ENCODE measurements at places on chromosomes 6 and 20. TPM values are rescaled to one million over a fixed set of nuclear protein-coding genes. Genes with fewer than 3 reads are reported as not detected.

DNA sequence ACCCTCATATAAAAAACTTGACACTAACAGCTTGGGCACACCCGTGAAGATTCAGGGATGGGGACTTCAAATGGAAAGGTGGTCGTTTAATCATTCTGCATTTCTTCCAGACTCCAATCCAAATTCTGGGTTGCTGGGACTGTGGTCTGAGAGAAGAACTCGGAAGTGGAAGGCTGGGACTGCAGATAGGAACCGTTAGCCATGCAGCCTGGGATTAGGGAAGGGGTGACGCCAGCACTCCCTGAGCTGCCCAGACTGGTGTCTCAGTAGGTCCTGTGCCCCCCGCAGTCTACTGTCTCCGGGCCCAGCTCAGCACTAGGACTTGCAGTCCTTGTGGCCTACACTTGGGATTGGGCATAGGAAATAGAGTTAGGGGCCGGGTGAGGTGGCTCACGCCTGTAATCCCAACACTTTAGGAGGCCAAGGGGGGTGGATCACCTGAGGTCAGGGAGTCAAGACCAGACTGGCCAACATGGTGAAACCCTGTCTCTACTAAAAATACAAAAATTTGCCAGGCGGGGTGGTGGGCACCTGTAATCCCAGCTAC, 511 bp upstream of the CLIC1 start:
- DNase-seq, result no peak

GRCh38 chr6:139173172-139173571, 38.3 kb downstream of the HECA start:
- DNase-seq, result no peak

GRCh38 chr20:14744723-14745122, 407.3 kb upstream of the FLRT3 start:
- DNase-seq, result no peak

ARMC2 gene
- 1.5 TPM for total RNA-seq

DNA sequence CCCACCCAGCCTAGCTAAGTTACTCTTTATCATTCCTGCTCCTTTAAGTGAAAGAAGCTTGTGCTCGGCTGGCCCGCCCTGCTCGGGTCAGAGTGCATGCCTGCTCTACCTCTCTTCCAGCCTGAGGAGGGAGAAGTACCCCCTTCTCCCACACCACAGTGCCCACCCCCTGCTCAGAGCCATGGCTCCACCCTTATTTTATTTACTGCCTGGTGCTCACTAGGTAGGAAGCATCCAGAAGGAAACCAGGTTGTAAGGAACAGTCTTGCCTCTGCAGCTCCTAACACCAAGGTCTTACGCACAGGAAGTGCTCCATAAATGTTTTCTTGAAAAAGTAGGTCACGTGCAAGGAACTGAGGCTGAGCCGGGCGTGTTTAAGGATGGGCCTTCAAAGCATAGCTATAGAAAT, 105.7 kb upstream of the SNX9 start:
- DNase-seq, result no peak

- peak; percentile 78 for DNase-seq
These were observed 70.2 kb downstream of the RIN2 start for GRCh38 chr20:19828232-19828631.

TDRD6 gene
- total RNA-seq, result 0.50 TPM

DNA sequence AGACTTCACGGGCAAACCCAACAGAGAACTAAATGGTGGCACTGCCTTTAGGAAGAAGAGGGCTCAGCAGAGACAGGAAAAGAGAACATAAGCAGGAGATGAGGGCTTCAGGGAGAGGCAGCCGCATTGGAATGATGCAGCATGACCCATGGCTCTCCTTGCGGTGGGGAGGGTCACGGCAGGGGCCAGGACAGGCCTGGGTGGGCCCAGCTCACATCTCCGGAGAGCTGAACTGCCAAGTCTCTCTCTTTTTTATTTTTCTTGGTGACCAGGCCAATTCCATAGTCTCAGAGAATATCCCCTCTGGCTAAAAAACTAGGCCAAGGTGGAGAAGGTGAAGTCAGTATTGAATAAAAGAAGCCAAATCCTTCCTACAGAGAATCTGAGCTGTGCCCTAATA, 77.5 kb upstream of the TRAF3IP2 start:
- DNase-seq, result no peak

DNA sequence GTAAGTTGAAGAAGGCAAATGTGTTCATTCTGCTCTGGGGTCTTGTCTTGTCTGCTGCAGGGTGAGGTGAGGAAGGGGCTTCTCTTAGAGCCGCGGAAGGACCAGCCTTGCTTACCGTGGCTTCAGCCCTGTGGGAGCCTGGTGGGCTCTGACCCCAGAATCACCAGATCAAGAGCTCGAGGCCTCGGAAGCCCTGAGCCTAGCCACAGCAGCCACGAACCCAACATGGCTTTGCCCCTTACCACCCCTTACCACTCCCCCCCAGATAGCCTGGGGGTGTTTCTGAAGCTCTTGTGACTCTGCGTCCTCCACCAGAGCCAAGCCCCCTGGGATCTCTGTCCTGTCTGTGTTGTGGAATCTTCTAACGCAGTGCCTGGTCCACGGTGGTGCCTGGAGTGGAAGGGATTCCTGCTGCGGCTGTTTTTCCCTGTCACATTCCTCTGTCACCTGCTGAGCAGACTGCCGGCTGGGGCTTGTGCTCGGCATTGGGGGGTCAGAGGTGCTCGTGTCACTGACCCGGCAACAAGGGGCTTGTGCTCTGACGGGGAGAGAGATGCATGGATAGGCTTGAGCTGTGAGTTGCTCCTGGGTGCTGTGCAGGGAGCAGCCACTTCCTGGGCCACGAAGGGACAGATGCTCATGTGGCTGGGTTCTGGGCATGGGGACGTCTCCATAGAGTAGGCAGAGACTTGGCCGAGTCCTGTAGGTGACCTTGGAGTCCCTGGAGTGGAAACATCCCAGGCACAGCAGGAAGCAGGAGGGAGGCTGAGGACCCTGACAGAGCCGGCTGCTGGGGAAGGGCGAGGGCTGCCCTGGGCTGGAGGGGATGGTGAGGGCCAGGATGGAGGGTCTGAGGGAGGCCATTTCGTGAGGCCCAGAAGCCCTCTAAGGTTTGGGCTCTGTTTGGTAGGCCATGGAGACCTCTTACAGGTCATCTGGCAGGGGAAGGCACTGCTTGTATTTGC, 316.0 kb downstream of the QKI start:
- no peak for DNase-seq

GRCh38 chr6:159620947-159621346, 72.1 kb downstream of the SOD2 start:
- no peak for DNase-seq

- DNase-seq, result peak; percentile 83
These were observed 188.8 kb downstream of the HIVEP2 start for GRCh38 chr6:142756215-142756630.

DNA sequence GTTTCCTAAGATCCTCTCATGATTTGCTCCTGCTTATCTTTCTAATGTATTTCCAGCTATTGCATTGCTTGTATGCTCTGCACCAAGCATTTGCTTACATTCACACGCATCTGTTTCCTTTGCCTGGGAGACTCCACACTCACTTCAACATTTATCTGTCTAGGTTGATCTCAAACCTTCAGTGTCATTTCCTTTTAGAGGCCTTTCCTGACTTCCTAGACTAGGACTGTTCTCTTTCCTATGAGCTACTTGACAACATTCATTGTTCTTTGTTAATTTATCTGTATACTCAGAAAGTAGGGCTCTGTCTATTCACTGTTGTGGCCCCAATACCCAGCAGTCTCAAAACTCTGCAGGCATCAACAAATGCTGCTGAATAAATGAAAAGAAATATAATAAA, 84.4 kb downstream of the WASF1 start:
- no peak for DNase-seq

DNA sequence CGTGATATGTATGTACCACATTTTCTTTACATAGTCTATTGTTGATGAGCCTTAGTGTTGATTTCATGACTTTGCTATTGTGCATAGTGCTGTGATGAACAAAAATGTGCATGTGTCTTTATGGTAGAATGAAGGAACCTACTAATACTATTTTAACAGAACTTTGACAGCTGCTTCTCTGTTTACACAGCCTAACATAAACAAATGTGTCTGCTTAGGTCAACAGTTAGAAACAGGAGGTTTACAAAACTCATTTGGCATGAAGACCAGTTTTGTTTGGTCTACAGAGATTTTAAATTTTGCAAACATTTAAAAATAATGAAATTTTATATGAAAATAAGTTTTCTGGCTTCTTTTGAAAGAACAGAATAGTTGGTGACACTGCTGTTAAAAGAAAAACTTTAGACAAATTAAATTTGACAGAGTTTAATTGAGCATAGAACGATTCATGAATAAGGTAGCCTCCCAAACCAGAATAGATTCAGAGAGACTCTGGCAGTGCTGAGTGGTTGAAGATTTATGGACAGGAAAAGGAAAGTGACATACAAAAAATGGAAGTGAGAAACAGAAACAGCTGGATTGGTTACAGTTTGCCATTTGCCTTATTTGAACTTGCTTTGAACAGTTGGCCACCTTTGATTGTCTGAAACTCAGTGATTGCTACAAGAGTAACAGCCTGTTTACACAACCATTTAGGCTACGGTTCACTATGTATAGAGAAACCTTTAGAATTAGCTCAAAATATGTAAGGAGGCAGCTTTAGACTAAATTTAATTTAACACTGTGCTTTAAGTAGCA, 715.8 kb upstream of the HS3ST5 start:
- no peak for DNase-seq

GRCh38 chr20:21767739-21768223, 62.3 kb downstream of the PAX1 start:
- DNase-seq, result no peak

DNA sequence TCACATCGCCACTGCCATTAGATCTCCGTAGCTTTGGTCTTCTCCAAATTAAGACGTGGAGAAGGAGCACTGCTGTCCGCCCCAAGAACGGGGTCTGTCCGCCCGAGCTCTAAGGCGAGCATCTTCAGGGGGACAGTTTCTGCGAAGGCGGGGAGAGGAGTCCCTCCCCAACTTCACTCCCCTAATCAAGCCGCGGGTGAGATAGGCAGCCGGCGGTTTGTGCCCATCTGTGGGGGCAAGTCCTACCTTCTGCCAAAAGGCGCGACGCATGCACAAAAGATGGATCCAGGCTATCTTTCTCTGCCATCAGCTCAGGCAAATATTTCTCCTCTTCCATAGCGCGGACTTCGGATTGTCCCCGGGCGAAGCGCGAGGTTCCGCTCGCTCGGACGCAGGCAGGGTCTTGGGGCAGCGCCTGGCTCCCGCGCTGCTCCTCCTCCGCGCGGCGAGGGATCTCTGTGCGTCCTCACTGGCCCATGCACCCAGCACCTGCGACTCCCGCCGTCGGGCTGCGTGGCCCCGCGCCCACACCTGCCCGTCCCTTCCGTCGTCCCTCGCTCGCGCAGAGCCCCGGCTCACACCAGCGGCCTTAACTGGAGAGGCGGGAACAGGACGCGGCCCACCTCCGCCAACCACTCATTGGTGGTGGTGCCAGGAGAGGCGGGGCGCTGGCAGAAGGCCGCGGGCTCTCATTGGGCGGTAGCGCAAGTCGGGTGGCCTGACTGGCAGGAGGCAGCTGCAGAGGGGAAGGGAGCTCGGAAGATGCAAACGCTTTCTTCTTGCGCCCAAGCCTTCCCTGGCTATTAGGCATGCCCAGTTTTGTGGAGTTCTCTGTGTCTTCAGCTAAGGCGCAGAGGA, at the start of gene KHDRBS2:
Gene KHDRBS2 (minus strand): TSS at position 614 of the 858 bp plus-strand sequence.
- peak; percentile 2 for DNase-seq

TGM3 gene
- total RNA-seq, result not detected

ADAM33 gene
- not detected for total RNA-seq

GRCh38 chr6:130928158-130928912, 101.1 kb downstream of the SMLR1 start:
- DNase-seq, result no peak

DNA sequence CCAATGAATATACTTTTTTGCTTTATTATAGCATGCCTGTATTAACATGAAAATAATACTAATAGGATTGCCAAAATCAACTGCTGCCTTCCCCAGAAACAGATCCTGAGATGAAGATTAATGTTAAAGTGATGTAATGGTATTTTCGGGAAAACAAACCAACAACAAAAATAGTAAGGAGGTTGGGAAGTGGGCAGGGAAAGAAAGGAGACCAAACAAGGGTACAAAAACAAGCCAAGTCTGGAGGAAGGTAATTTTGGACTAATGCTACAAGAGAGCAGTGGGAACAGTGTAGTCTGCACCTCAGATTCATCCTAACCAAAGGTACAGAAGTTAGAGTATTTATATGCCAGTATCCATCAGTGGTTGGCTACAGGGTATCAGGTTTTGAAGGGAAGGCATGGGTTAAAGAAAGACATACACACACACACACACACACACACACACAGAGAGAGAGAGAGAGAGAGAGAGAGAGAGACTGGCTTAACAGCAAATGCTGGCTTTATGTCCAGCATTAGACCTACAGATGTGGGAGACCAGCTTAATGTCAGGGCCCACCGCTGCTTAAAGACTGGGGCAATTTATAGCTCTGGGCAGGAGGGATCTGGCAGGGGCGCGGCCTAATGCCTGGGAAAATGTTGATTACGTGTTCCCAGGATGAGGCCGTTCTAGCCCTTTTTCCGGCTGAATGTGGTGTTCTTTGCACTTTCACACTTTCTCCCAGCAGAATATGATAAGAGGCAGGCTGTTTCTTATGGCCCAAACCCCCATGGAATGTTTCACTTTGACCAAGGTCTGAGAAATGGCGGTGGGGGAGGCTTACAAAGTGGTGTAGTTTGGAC, 3.8 kb upstream of the SLC17A1 start:
- DNase-seq, result no peak

DNA sequence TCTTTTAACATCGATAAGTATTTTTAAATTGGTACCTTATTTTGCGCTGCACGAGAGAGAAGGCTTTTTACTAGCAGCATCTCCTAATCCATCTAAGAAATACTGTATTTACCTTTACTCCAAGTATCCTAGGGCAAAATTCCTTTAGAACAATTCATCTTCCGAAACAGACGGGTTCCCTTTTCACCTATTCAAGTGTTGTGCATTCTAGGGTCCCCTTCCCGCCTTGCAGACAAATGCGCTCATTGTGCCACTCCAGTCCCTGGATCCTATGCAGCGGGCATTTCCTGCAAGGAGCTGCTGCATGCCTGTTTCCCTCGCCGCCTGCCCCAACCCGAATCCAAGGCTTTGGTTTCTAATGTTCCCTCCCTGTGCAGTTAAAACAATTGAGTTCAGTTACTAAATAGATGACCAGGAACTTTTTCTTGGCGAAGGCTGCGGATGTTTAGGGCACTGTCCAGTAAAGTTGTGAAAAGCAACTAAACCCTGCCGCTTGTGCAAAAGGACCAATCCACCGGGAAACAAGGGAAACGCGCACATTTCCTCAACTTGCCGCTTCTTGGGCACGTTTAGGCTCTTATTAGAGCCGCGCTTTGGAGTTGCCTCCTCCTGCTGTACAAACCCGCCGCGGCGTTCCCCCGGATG, 556 bp upstream of the SCAF8 start:
- peak; percentile 54 for DNase-seq

- DNase-seq, result peak; percentile 65
These were observed 221.5 kb upstream of the DEFB112 start for GRCh38 chr6:50271266-50271665.

DNA sequence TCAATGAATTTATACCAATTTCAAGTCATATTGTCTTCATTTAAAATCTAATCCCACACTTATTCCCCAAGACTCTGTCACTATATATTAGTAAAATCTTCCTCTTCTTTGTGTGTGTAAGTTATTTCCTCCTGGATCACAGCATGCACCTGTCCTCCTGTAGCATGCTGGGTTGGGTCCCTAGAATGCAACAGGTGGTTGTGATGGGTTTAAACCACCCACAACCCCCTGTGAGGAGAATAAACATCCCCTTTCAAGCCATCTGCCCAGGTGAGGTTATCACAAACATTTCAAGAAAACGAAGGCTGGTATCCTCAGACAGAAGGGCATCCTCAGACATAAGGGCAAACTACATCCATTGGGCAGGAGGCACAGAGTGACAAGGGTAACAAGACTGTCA, 26.4 kb downstream of the DZANK1 start:
- no peak for DNase-seq

BNIP5 gene
- not detected for total RNA-seq

PSORS1C1 gene
- 38.8 TPM for total RNA-seq

IL17A gene
- total RNA-seq, result not detected

All from mammary epithelial cell (primary cell).